ENCODE measurements at places on chromosomes 6 and 20.

DNA sequence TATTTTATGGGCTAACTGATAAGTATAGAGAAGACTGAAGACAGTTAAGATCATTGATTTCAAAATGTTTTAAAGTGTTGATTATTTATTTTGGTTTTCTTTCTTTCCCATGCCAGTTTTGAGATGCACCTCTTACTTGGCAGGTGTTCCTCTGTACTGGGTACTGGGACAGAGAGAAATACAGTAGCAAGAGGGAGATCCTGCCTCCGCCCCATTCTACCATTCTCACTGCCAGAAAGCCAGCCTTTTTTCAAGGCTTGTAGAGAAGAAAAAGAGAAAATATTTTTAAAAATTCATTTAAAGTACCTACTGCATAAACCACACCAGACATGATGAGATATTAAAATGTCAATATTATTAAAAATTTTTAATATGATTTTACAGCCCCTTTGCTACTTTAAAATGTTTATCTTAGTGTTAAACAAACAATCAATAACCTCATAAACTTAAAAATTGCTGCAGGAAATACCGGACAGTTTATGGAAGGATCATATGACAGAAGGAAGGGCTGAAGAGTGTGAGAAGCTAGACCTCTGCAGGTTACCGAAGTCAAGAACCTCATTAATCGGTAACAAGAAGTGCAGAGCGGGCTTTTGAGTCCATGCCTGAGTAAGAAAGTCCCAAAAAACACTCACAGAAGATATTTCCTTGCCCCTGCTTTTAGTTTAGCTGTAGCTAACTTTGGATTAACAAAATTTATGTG lies 117.8 kb upstream of the ESR1 start:
- DNase-seq = no peak

DNA sequence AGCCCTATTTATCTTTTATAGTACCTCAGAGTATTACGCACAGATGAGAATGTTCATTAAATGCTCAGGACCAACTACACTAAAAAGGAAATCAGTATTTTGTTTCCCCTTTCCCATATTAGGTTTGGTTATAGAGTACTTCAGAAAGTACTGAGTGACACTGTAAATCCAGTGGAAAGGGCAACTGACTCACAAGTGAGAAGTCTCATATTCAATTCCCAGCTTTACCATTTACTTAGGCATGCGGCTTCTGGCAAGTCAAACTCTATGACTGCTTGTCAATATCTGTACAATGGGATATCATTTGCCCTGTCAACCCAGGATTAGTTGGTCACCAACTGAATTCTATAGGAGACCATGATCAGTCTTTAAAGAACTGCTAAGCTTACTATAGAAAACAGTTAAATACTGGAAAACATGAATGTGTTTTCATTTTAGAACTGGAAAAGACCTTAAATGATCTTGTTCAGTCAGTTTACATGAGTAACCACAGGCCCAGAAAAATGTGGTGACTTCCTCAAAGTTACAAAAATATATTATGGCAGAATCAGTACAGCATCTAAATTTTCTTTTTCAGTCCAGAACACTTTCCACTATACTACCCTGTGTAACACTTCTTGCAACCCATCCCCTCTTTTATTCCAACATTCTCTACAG lies 3.6 kb downstream of the MAP3K7 start:
- no peak for DNase-seq

GRCh38 chr6:142322504-142323198 lies 20.8 kb downstream of the ADGRG6 start:
- no peak for DNase-seq

DNA sequence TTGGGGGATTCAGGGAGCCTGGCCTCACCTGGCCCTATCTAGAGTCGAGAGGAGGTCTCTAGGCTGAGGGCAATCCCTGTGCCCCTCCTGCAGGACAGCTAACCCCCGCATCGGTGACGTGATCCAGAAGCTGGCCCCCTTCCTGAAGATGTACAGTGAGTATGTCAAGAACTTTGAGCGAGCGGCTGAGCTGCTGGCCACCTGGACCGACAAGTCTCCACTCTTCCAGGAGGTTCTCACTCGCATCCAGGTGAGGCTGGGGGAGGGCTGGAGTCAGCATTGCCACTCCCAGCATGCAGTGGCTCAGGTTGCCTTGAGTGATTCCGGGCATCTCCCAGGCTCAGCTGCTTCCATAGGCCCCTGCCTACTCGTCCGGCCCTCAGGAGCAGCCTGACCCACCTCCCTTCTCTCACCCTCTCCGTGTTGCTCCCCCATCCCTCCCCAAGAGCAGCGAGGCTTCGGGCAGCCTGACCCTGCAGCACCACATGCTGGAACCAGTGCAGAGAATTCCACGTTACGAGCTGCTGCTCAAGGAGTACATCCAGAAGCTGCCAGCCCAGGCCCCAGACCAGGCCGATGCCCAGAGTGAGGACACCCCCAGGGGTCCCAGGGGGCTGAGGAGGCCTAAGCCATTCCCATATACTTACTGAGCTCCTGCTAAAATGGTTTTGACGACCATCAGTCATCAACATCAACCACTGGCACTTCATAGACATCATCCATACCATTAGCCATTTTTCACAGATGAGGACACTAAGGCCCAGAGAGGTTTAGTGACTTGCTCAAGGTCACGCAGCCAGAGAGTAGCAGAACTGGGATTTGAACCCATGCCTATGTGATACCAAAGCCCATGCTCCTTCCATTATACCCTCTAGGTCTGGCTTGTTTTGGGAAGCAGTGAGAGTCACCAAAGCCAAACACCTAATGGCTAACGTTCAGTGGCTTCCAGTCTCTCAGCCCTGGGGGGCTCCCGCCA lies 8.3 kb downstream of the FGD2 start:
- DNase-seq = no peak

GRCh38 chr6:41935685-41936072 lies 5.9 kb downstream of the CCND3 start:
- DNase-seq = no peak
